ENCODE measurements at places on chromosomes 2 and 18.

DNA sequence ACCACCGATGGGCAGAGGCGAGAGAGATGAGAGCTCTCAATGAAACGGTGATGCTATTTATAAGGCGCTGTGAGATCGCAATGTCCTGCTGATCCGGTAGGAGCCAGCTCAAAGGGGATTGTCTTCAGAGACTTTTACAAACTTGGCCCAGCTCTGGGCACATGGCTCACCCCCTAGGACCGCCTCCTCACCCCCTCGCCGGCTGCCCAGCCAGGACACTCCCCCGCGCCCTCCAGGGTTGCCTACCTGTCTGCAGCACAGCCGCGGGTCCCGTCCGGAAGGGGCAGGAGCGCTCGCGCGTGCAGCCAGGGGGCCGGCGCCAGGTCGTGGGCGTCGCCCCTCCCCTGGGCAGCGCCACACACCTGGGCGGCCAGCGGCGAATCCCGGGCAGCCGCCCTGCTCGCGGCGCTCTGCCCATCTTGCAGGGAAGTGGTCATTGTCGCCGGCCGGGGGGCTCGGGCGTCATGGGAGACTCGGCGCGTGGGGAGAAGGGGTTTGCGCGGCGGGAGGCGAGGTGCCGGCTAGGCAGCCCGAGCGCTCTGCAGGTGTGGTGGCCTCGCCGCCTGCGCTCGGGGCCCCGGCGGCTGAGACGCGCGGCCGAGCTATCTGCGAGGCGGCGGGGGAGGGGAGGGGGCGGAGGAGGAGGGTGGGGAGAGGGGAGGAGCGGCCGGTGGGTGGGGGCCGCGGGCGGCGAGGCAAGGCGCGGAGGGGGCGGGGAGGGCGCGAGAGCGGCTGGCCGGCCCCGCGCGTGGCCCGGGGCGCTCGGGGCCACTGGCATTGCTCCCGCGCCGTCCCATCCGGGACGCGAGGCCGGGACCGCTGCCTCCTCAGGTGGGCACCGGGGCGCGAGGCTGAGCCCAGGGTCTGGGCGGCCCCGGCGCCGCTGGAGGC, at the start of gene GRB14:
Gene GRB14, minus strand, starts transcription at position 610 of the 891 bp plus-strand sequence. Its CDS starts 173 bp downstream, at position 437.
- DNase-seq = no peak

DNA sequence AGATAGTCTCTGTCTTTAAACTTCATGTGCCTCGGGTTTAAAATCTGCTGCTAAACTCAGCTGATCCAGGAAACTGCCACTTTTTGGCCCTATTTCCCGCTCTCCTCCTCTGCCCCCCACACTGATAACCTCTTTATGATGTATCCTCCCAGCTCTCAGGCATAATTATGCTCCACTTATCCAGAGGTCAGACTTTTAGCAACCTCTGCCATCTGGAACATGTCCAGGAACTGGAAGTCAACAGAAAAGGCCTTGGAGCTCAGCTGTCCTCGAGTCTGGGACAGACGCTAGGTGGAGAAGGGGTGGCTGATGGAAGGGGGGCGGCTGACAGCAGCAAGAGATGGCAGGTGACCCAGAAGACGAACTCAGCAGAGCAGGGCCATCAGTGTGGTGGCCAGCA, 41.2 kb downstream of the ASAP2 start:
- no peak for DNase-seq

DNA sequence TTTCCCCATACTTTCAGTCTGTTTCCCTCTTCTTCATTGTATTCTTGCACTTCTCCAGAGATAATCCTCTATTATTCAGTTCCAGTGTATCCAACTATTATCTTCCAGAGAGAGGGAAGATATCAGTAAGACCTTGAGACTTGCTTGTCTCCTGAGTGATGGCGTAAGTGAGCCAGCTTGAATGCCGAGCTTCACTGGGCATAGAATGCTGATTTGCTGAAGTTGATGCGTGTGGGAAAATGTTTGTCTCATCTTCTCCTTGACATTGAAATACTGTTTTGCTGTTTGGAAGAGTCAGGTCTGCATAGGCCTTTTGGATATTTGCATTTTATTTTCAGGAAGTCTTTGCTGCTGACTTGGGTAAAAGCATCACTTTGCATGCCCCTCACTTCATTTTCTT, 41.1 kb upstream of the MGAT5 start:
- DNase-seq = no peak

GRCh38 chr2:180141600-180141999, 134.5 kb upstream of the CWC22 start:
- DNase-seq = no peak

DNA sequence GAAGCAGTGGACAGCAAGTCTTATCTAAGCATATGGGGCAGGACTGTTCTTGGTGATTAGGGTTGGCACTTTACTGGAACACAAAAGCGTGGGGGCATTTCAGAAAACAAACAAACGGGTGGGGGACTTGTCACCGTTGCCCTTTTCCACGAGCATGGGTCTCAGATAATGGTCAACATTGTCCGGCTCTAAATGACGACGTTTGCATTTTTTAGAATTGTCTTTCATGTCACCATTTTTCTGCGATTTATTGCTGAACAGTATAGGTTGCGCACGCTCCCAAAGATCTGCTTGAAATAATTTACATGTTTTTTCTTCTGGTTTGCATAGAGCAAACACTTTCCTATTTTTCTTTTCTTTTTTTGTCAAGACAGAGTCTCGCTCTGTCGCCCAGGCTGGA, 46.6 kb upstream of the TBC1D8 start:
- no peak for DNase-seq

DNA sequence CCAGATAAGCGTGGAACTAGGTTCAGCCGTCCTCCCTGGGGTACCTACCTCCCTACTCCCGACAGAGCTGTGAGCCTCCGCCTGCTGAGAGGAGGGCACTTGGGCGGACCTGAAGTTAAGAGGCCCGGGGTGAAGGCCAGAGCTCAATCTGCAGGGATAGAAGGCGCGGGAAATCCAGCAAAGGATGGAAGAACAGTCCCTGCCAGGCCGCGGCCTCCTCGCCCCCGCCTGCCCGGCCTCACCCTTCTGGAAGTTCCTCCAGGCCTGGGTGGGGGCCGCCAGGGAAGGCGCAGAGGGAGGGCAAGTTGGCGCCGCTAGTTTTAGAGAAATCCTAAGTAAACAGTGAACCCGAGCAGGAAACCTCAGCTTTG, 13.0 kb downstream of the EN1 start:
- no peak for DNase-seq

DNA sequence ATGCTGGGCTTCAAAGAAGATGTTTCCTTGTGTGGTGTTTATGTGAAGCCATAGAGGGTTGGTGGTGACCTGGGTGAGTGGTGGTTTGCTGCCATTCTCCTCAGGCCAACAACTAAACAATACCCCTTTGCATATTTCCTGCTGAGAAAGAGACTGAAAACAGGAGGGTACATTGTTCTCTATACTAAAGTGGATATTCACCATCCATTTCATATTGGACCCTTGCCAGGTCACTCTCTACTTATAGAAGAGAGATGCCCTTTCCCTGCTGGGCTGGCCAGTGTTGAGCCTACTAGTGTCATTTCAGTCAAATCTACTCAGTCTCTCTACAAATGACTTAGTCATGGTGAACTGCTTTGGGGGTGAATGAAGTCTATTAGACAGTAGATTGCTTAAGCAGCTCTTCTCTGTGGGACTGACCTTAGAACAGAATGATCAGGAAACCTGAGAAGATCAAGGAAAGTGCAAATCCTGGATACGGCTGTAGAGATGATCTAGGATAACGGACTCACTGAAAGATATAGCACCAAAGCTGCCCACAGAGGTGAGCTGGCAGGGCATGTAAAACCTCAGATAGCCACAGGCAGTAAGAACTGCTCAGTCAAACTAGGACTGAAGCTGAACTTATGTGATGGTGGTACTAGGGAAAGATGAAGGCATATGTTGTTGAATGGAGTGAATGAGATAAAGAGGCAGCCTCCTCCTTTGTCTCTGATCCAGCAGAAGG, 154.9 kb downstream of the MYO3B start:
- DNase-seq = no peak

DNA sequence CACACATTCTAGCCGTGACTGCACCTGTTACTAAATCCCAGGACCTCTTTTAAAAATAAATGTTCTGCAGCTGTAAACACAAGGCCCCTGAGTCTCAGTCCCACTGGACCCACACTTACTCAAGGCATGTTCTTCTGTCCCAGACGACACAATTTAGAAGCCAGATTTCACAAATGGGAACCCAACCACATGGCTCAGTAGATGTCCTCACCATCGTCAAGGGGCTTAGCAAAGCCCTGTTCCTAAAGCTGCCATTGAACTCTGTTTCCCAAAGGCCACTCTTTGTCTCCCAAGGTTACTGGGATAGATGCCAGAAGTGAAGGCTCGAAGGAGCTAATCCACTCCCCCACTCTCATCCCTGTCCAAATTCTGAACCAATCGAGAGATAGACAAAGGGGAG, 301.0 kb downstream of the GALR1 start:
- DNase-seq = no peak

DNA sequence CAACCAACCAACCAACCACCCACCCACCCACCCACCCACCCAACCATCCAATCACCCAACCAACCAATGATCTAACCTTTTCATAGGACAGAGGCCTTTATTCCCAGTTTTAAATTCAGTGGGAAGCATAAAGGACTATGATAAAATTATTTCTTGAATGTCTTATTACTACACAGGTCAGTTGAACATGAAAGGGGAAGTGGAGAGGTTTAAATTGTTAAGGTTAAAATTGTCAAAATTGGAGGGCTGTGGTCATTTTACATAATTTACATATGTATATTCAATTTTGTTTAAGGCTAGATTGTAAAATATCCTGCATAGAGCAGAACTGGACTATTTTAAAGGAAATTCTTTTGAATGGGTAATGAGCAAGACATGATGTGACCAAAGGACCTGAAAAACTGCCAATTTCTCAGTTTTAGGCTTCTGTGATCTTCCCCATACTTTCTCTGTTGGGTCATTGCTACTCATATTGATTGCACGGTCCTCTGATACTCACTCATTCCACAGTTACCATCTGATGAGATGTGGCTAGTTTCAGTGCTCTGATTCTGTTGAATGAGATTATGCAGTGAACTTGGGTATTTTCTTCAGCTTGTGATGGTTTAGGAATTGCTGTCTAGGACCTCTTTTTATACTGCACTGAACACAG, 127.4 kb downstream of the PLCL1 start:
- no peak for DNase-seq

GRCh38 chr2:176490061-176490861, 221.0 kb downstream of the MTX2 start:
- DNase-seq = peak; percentile 72

DNA sequence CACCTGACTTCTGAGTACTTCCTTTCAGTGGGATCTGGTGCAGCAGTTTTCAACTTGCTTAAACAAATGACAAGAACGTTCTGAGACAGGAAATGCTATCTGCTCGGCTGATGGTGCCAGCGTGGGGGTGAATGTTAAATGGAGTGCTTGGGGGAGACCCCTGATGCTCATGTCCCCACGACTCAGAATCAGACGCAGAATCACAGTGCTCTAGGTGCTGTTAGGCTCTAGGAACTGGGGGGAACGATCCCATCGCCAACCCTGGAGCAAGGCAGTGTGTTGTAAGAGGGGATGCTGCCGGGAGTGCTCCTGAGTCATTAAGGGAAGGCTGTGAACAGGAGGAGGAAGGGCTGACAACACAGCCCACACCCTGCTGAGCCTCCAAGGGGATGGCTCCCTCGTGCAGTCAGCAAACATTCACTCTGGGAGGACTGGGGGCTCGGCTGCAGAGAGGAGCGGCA, 34.1 kb upstream of the KCNF1 start:
- DNase-seq = no peak

GRCh38 chr2:19706332-19706731, 195.5 kb downstream of the TTC32 start:
- DNase-seq = no peak

DNA sequence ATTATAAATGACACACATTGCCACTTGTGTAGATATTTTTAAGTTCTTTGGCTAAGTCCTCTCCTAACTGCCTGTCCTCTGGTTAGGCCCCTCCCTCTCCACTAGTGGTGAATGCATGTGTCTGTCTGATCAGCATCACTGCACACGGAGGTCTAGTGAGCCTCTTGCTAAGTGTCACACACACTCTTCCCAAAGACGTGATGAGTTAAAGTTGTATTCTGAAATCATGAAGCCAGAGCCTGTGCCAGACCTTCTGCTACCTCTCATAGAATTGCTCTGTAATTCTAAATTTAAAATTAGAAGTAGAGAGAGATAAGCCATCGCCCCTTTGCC, 41.3 kb downstream of the RALB start:
- no peak for DNase-seq

GRCh38 chr2:131043199-131044074, 49.8 kb downstream of the FAM168B start:
- DNase-seq = no peak

DNA sequence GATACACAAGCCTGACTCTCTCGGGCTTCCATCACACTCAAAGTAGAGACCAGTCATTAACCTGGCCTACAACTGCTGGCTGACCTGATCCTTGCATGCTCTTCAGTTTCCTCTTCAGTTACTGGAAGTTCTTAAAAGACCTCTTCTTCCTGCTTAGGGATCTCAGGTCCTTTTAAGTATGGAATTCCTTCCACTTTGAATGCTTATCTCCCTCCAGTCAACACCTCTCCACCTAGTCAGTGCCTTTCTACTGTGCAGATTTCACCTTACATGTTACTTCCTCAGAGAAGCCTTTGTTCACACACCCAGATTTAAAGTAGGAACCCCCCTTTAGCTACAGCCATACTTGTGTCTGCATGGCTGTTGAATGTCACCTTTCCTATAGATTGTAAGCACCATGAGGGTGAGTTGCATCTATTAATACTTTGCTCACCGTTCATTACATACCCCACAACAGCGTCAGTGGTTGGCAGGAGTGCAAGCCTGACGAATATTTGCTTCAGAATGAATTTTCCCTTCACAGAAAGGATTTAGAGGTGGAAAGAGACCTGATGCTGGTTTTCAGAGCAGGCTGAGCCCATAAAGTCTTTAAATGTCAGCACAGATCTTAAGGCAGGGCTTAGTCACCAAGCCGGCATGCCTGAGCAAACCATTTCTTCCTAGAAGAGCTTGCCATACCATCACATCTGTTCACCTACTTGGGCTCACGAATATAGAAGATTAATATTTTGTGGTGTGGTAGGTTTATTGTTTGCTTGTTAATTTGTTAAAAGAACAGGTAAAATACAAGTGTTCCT, 90.1 kb downstream of the ACVR1 start:
- DNase-seq = no peak

- no peak for DNase-seq
Observed at GRCh38 chr2:55136138-55136541, 85.9 kb upstream of the RTN4 start.

DNA sequence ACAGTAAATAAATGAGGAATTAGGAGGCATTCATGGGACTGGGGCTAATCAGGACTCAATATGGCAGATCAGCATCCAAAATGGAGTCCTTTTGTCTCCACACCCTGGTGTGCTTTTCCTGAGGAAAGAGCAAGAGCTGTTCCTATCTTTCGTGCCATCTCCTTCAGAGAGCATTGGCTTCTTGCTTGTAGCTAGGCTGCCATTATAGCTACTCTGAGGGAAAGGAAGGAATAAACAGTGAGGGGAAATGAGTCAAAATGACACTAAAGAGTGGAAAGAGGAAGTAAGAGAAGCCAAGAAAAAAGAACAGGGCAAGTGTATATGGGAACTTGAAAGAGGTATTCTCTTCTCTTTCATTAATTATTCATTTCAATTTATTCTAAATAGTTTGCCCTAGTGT, 8.4 kb upstream of the NMI start:
- peak; percentile 83 for DNase-seq

GRCh38 chr18:2997846-2998564, 14.9 kb downstream of the LPIN2 start:
- DNase-seq = no peak

GRCh38 chr2:228446734-228447133, 265.2 kb upstream of the SPHKAP start:
- no peak for DNase-seq

All from NB4 (cell line).